ENCODE measurements at places on chromosomes 2 and 18.

DNA sequence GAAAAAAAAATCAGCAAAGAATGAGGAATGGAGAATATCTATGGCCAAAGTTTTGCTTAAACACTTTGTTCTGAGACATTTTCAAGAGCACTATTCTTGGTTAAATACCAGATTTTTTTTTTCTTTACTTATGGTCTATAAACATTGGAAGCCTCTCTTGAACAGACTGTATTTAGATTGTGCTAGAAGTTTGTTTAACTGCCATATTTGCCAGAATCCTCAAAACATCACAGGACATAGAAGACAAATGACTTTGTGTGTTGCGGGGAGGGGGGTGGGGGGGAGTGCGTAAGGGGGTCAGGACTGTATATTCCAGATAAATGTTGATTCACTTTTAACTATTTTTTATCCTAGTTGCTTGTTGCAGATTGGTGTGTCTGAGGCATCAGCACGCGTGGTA is 262.0 kb downstream of the MEIS1 start:
- DNase-seq: no peak

DNA sequence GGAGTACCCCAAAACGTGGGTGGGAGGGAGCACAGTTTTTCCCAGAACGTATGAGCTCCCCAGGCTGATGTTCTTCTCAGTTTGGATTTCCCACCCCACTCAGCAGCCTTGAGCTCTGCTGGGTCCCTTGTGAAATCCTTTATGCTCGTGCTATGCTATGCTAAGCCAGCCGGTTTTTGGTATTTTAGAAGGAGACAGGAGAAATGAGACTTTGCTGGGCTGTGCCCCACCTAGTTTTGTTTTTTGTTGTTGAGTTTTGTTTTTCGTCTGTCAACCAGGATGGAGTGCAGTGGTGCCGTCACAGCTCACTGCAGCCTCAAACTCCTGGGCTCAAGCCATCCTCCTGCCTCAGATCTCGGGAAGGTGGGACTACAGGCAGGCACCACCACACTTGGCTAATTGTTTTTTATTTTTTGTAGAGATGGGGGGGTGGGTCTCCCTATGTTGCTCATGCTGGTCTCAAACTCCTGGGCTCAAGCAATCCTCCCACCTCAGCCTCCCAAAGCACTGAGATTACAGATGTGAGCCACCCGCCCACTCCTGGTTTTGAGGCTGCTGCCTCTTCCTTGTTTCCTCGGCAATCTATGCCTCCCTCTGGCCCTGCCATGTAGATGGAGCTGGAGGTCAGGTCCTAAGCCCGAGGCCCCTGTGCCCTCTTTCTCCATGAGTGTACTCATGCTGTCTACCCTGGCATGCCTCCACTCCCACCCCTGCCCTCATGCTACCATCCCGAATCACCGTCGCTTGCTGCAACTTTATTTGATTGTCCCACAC is 17.5 kb upstream of the MGAT4A start:
- DNase-seq: no peak

DNA sequence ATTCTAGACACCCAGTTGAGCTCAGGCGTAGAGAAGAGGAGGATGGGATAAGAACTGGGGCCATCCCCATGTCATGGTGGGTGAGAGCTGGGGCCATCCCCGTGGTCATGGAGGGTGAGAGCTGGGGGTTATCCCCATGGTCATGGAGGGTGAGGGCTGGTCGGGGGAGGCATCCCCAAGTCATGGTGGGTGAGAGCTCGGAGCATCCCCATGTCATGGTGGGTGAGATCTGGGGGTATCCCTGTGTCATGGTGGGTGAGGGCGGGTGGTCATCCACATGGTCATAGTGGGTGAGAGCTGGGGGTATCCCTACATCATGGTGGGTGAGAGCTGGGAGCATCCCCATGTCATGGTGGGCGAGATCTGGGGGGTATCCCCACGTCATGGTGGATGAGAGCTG is 52.5 kb downstream of the IL1RL2 start:
- no peak for DNase-seq

DNA sequence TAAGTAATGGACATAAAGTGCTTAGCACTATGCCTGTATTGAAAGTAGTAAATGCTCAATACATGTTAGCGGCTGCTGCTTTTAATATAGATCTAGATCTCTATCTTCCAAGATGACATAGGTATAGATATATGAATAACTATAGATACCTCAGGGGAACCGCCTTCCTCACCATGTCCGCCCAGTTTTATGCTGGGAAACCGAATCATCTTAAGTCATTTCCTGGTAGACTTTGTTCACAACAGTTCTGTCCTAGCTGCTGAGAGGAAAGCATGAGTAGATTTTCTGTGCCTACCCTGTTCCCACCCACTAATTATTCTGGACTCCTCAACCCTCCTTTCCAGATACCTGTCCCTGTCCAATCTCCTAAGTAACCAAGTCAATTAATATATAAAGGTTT is 21.6 kb upstream of the ITM2C start:
- no peak for DNase-seq

DNA sequence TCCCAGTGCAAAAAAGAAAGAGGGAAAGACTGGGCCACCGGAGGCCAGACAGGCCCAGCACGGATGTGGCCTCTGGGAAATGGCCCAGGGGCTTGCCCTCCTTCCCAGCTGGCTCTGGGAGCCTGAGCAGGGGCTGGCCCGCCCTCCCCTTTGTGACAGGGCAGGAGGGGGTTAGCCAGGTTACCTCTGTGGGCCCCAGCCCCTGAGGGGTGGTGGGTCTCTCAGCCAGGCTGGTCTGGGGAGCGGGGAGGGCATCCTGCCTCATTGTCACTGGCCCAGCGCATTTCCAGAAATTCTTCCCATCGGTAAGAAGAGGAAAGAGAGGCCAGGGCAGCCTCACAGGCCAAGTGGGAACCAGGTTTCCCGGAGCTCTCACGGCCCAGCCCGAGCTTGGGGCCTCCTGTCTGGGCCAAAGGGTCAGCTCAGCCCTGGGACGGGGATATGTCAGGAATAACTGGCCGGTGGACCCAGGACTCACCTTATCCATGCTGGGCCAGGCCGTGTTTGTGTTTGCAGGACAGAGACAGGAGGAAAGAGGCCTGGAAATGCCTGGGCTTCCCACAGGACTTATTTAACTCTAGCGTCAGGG is 182.2 kb downstream of the ZFP36L2 start:
- DNase-seq: no peak

DNA sequence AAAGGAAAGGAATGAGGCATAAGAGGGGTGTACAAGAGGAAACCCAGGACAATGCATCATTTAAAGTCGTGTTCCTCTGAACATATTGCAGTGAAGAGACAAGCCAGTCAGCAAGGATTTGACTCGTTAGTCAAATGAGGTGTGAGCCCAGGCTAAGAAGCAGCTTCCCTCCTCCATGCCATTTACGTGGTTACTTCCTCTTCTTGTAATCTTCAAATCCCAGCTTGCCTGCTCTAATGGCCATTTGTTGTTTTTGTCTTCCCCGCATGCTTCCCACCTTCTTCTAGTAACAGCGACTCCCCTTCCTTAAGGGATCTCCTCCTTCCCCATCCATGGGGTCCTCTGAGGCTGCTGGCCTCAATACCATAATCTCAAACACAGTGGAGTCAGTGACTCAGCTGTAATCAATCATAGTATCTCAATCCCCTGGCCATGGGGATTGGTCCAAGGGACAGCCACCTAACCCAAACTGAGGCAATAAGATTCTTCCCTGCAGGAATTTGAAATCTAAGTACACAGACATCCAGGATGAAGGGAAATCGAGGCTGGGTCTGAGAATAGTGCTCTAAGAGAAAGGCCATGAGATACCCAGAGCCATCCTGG is 37.6 kb downstream of the SLC14A1 start:
- DNase-seq: no peak

- DNase-seq: no peak
Measured at GRCh38 chr2:157803952-157804351, 72.2 kb downstream of the ACVR1 start.

- DNase-seq: no peak
Measured at GRCh38 chr2:20169796-20170703, 54.9 kb downstream of the SDC1 start.

- no peak for DNase-seq
Measured at GRCh38 chr2:66110608-66111007, 324.3 kb upstream of the MEIS1 start.

DNA sequence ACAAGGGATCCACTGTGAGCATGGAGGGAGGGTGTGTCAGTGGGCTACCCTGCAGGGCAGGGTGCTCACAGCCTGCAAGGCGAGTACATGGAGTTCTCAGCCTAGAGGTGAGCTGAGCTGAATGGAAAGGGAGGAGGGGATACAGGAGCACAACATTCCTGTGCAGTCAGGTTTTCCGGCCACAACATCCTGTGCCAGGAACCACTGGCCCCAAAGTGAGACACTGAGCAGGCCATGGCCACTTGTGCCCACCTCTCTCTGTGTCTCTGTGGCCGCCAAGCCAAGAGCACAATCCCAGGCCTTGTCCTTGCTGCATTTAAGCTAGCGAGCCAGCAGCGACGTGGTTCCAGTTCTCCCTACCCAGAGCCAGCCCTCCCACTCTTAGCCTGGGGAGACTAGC is 6.1 kb downstream of the DOK1 start:
- no peak for DNase-seq

GRCh38 chr18:53909668-53910067 is 314.8 kb downstream of the MBD2 start:
- DNase-seq: no peak

Data from fibroblast of skin of right biceps (primary cell).